NCI-H1417 (cell line): ENCODE measurements at places on chromosomes 1 and 21.

DNA sequence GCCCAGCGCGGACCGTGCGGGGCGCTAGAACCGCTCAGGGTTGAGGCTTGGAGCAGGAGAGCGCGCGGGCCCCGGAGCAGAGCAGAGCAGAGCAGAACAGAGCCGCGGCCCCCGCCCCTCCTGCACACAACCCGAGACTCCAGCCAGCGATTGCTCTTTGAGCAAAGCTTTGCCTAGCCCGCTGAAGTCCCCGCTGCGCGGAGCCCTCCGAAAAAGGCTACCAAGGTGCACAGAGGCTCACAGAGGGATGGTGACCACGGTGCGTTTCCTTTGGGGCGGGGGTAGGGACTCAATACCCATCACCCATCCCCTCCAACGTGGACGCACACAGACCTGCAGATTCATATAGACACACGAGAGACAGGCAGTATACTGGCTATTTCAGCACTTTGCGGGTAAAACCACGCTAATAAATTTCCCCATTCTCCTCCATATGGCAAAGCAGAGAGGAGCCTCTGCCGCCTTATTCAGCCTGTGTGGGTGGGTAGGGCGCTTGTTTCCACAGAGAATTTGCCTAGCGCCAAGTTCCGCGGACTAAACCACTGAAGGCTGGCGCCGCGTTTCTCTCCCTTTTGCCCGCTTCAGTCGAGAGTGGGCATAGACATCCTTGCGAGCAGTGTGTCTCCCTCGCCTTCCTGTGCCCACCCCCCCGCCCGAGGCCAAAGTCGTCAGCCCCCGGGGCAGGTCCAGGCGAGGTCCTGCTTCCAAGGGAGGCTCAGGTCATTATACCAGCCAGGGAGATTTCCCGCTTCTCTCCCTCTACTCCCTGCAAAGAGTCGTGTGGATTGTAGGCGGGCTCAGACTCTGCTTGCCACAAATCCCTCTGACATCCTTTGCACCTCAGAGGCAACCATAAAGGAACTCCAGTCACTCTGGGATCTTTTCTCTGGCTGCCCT is 8.5 kb downstream of the HLX start:
- no peak for DNase-seq

- DNase-seq, result no peak
These were observed 39.6 kb downstream of the MAP10 start for GRCh38 chr1:232844791-232845190.

- DNase-seq, result no peak
These were observed 40.3 kb downstream of the PLEKHA6 start for GRCh38 chr1:204319462-204319861.

DNA sequence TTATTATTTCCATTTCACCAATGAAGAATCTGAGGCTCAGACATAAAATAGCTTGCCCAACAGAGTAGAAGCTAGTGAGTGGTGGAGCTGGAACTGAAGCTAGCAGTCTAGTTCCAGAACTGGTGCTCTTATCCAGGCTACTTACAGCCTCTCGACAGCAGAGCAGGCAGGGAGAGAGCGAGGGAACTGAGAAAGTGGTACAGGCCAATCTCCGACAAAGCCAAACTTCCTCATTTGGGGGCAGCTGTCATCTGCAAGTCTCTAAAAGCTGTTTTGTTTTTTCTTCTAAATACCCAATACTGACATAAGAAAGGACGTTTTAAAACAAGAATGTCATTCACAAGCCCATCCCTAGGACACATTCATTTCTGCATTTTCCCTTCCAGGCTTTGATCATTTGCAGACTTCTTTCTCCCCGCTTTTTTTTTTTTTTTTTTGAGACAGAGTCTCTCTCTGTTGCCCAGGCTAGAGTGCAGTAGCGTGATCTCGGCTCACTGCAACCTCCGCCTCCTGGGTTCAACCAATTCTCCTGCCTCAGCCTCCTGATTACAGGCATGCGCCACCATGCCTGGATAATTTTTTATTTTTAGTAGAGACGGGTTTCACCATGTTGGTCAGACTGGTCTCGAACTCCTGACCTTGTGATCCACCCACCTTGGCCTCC is 20.0 kb downstream of the YIPF1 start:
- DNase-seq, result no peak

DNA sequence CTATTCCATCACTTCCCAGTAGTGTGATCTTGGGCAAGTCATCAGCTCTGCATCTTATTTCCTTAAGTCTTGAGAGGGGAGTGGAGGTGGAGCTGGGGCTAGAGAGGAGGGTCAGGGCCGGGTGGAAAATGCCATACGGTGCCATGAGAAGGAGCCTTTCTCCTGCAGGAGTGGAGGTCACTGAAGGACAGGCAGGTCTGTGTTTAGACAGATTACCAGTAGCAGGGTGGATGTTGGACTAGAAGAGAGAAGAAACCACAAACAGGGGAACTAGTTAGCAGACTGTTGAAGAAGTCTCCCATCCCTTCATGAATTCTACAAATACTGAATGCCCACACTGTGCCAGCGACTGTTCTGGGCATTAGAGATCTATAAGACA is 13.9 kb upstream of the CPT2 start:
- no peak for DNase-seq

DNA sequence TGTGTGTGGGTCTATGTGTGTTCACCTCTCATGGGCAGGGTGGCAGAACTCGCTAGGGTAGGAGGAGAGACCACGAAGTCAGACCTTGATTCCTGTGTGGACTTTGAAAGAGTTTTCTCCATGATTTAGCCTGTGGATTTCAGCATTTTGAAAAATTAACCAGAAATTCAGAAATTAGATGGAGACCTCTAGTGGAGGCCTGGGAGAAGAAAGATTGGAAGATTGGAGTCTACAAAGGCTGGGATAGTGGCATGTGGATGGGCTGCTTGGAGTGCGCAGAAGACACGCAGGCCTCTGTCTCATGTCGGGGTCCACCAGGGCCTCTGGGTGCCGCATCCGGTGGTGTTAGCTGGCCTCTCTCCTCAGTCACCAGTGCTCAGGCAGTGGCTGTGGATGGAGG is 18.9 kb upstream of the IGSF5 start:
- no peak for DNase-seq

DNA sequence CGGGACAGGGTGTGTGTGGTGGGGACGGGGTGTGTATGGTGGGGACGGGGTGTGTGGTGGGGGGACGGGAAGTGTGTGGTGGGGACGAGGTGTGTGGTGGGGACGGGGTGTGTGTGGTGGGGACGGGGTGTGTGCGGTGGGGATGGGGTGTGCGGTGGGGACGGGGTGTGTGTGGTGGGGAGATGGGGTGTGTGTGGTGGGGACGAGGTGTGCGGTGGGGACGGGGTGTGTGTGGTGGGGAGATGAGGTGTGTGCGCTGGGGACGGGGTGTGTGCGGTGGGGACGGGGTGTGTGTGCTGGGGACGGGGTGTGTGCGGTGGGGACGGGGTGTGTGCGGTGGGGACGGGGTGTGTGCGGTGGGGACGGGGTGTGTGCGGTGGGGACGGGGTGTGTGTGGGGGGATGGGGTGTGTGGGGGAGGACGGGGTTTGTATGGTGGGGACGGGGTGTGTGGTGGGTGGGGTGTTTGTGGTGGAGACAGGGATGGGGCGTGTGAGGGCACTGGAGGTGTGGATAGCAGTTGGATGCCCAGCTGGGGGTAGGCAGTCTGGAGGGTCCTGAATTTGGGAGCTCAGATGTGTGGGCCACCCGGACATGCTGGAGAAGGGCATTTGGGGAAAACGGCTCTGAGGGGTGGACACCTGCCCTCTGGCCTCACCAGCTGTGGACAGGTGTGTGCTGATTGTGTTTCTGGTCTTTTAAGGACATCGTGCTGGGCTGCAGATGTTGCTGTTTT is 16.9 kb downstream of the IBA57 start:
- DNase-seq, result no peak

- DNase-seq, result no peak
These were observed 31.1 kb downstream of the CASZ1 start for GRCh38 chr1:10765304-10765703.

DNA sequence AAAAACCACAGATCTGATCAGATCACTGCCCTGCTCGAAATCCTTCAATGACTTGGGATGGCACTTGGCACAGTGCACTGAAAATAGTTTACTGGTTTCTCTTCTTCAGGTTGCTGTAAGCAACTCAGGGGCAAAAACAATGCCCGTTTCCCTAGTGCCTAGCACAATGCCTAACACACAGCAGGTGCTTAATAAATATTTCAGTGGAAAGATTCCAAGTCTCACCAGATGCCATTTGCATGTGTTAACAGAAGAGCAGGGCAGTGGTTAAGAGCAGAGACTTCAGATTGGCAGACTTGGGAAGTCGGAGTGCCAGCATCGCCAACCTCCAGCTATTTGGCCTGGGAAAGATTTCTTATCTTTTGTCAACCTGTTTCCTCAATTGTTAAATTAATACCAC is 10.9 kb upstream of the METTL25B start:
- no peak for DNase-seq

- no peak for DNase-seq
These were observed 120.4 kb downstream of the SIPA1L2 start for GRCh38 chr1:232509570-232509969.

DNA sequence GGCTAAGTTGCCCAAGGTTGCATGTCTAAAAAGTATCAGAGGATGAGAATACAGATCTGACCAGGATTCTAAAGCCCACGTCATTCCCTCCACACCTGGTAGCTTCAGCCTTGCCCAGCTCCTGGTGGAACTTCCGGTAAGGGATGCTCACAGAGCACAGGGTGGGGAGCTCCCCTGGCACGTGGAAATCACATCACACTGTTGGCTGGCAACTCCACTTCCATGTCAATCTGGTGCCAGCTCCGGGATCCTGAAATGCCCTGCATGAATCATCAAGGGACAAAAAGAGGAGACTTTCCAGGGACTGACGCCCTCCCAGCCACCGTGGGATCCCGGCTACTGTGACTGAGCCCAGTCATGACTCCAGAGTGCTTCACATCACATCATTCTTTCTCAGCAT is 12.4 kb upstream of the BCAR3 start:
- DNase-seq, result no peak

DNA sequence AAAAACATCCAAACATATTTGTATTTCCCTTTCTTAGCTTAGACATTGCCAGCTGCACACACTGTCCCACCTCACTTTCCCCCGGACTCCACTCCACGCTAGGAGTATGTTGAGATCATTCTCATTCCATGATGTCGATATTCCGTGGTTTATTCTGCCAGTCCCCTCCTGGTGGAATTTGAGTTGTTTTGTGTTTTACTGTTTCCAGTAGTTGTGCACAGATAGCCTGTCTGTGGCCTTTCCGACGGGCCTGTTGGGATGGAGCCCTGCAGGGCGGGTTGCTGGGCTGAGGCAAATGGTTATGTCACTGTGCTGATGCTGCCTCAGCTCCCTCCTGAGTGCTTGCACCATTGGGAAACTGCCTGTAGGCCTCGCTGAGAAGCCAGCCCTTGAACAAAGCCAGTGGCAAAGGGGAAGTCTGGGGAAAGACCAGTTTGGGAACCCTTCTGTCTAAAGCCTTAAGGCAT is 12.8 kb downstream of the TRAPPC10 start:
- no peak for DNase-seq

GRCh38 chr1:63645317-63645716 is 52.1 kb downstream of the PGM1 start:
- no peak for DNase-seq

GRCh38 chr21:15084668-15085067 is 19.9 kb upstream of the NRIP1 start:
- DNase-seq, result no peak

GRCh38 chr1:39182804-39183203 is 21.7 kb upstream of the MACF1 start:
- no peak for DNase-seq

GRCh38 chr1:57041901-57042300 is 76.1 kb upstream of the C8B start:
- no peak for DNase-seq

DNA sequence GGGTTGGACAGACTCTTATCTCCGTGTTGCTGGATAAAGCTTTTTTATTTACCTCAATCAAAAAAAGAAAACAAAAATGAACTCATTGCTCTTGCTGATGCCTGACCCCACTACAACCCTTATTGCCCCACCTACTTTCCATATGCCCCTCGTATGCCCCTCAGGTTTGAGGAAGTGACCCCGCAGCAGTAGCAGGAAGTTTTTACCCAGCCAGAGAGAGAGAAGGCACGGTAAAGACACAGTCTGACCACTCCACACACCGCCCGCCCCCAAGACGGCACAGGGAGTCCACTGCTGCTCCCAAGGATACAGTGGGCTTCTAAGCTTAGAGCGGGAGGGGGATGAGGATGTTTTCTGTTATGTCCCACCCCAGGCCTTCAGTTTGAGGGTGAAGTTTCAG is 9.8 kb downstream of the PLEKHO1 start:
- DNase-seq, result no peak

DNA sequence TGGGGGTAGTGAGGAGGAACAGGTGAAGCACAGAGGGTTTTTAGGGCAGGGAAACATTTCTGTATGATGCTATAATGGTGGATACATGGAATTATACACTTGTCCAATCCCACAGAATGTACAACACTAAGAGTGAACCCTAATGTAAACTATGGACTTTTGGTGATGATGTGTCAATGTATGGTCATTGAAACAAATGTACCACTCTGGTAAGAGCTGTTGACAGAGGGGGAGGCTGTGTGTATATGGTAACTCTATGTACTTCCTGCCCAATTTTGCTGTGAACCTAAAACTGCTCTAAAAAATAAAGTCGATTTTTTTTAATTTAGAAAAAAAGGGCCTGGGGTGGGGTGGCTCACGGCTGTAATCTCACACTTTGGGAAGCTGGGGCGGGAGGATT is 22.9 kb downstream of the ASAP3 start:
- DNase-seq, result no peak

GRCh38 chr1:53512807-53513755 is 53.9 kb downstream of the DMRTB1 start:
- DNase-seq, result no peak

DNA sequence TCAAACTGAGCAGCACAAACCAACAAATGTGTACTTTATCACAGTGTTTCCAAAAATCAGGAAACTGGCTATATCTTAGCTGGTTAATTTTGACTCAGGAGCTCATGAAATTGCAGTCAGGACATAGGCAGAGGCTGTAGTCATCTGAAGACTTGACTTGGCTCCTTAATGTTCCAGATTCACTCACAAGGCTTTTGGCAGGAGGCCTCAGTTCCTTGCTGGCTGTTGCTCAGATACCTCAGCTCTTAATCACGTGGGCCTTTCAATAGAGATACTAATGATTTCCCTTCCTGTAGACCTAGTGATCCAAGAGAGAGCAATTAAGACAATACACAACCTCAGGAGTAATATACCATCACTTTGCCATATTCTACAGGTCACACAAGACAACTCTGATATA is 537.7 kb downstream of the BRINP3 start:
- DNase-seq, result no peak

- no peak for DNase-seq
These were observed 15.8 kb downstream of the TSPAN2 start for GRCh38 chr1:115073298-115074087.
